Naive thymus-derived CD8-positive, alpha-beta T cell (primary cell): ENCODE measurements at places on chromosomes 7 and 10. TPM values are rescaled to one million over a fixed set of nuclear protein-coding genes. Genes with fewer than 3 reads are reported as not detected.

Gene CAV1
- polyA plus RNA-seq: not detected

Gene SORCS1
- polyA plus RNA-seq: not detected

DNA sequence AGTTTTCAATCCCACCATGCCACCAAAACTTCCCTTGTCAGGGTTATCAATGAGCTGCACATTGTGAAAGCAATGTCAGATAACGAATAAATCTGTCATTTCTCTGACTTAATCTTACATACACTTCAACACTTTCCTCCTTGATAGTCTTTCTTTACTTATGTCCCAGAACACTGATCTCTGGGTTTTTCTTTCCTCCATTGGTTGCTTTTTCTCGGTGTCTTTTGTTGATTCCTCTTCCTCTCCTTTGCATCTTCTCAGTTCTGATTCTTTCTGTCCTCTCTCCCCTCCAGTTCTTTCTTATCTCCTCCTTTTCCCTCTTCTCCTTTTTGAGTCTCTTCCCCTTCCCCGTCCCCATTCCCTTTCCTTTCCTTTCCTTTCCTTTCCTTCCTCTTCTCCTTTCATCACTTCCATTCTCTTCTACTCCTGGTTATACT, 16.6 kb downstream of the DNAJB9 start:
- no peak for DNase-seq

DNA sequence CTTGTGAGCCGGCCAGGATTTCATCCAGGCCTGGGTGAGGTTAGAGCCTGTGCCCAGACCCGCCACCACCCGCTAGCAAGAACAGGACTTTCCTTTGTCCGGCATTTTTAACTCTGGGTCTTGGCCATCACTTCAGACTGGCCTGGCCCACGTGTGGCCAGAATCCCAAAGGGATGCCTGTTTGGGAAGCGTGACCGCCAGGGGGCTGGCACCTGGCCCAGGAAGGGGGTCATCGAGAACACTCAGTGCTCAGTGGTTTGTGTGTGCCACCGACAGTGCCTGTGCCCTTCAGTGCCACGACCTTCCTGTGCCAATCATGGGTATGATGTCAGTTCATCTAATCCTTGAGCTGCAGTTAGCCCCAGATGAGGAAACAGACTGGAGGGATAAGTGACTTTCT, 85.0 kb downstream of the ZMIZ1 start:
- DNase-seq: no peak

- no peak for DNase-seq
Observed at GRCh38 chr7:134196439-134196838, 69.3 kb downstream of the LRGUK start.

Gene GALNT17
- not detected for polyA plus RNA-seq

DNA sequence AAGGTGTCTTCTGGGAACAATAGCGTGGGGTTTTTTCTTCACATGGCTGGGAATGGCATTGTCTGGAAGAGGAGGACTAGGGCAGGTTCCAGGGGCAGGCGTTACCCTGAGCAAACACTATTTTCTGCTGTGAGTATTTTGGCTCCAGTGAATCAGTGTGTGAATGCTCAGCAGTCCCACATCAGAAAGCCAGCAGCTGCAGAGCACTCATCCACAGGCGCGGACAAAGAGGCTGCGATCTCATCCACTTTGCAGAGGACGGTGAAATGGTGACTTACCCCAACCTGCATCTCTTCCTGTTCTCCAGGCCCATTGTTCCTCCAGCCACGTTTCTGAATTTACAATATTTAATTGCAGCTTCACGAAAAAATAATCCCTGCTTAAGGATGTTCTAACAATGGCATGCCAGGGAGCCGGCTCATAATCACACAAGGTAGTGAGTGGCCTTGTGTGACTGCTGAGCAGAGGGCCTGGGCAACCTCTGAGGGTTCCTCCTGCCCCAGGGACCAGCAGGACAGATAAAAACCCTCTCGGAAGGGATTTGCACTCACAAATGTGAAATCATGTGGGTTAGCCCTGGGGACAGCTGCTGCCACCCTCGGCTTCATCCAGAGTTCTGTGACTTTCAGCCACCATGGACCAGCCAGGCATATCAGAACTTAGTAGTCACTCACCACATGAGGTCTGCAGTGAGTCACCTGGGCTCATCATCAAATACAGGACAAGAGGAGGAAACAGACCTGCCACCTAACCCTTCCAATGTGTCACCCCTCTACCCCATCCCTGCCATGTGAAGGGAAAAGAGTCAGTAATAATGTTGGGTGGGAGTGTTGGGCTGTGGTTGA, 65.0 kb upstream of the EN2 start:
- DNase-seq: no peak

Gene CCT6A
- 97.5 TPM for polyA plus RNA-seq

DNA sequence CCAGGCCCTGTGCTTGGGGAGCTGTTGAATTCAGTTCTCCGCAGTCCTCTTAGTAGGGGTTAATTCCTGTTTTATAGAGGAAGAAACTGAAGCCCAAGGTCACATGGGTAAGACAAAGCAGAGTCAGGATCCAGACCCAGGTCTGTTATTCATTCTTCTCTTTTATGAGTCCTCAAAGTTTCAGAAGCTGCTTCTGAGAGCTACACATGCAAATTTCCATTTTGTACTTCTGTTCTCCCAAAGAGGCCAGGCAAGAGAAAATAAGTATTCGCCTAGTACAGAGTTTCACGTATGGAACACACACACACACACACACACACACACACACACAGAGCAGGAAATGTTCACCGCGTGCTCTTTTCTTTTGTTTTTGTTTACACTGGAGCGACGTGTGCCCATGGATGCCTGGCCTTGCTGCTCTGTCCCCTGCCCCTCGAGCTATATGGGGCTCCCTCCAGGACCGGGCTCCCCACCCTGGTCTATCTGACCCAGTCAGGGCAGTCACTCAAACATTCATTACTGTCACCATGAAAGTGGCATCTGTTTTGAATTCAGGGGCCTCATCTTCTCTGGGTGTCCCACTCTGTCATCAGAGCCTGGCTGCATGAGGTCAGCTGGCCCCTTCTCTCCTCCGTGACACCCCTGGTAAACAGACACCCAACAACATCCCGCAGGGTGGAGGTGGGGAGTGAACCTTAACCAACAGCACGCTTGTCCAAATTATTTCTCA, 84.4 kb downstream of the TNS3 start:
- no peak for DNase-seq

DNA sequence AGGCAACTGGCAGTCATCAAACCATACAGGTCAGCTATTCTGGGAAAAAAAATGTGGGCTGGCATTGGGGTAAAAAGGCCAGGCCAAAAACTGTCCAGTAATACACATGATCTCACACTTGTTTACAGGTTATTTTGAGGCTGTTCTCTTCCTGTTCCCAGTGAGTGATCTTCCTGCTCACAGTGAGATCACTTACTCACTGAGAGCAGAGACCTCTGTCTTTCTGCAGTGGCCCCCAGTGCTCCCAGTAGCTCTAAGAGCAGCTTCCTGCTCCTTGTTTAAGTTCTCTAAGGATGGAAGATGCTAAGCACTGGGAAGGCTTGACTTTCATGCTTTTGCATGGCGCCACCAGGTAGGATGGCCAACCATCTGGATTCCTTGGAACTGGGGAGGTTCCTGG, 93.5 kb upstream of the KIAA1217 start:
- no peak for DNase-seq

DNA sequence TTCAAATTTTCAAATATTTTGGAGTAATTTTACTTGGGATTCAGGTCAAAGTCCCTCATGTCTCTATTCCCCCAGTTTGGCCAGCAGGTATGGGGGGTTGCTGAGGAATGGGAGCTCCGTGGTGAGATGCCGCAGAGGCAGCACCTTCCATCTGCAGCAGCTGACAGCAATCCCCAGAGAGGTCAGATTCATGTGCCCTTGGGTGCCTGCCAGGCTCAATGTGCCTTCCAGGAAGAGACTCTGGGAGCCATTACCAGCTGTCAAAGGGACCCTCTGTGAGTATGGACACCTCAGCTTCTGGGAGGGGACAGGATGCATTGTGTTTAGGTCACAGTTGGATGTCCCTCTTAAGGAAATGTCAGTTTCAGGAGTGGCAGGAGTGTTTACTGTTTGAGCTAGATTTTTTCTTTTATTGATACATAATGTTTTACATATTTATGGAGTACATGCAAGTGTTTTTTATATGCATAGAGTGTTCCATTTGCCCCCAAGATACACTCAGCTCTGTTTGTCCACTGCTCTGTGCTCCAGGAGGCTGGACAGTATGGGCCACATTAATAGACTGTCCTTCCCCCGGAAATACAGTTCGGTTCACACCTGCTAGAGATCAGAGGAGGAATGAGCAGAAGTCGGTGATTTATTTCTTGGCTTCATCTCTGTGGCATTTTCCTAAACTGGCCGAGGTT, 75.3 kb upstream of the GRB10 start:
- no peak for DNase-seq

DNA sequence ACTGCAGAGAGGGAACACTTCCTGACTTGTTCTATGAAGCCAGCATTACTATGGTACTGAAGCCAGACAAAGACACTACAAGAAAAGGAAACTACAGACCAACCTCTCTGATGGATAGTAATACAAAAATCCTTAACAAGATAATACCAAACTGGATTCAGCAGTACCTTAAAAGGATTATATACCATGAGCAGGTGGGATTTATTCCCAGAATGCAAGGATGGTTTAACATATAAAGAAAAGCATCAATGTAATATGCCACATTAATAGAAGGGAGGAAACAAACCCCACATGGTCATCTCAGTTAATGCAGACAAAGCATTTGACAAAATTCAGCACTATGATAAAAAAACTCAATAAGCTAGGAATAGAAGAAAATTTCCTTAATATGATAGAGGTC, 47.2 kb downstream of the EBLN1 start:
- no peak for DNase-seq

DNA sequence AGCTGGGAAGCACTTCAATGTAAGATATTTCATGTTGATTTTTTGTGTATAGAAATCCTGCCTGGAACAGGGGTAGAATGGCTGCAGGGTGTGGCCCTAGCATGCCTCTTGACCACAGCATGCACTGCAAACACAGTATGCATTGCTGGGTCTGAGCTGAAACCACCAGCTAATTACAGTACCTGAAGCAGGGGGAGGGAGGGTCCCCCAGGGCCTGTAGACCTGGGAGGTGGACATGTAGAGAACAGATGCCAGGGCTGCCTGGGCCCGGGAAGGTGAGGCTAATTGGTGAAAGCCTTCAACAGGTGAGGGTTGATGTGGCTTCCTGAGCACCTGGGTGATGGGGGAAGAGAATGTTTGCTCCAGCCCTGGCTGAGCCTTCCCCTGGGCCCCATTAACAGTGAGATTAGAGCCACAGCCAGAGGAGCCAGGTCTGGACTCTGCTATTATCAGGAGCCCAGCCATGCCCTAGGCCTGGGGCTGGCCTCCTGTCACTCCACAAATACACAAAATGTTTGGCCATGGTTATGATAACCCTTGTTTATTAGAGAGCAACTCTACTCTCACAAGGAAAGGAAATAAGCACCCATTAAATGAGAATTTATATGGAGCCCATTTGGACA, 83.3 kb downstream of the PLXNA4 start:
- no peak for DNase-seq

GRCh38 chr7:15334536-15335263, 227.1 kb downstream of the AGMO start:
- DNase-seq: no peak

DNA sequence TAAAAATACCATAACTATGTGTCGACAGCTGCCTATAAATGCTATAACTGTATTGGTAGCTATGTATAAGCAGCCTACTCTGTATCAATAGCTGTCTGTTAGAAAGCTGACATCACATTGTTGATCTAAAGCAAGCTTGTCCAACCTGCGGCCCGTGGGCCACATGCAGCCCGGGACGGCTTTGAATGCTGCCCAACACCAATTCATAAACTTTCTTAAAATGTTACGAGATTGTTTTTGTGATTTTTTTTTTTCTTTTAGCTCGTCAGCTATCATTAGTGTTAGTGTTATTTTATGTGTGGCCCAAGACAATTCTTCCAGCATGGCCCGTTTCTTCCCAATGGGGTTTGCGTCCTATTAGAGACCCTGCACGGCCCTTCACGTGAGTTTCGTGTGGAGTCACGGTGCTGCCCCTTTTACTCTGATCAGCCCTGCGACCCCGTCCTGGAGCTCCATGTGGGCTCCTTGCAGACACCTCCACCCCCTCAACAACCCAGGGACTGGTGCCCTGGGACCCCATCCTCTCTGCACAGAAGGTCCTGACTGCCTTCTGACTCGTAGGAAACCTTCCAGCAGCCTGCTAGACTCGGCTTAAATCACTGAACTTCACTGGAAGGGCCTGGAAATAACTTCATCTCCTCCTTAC, 4.5 kb upstream of the PRKAR1B start:
- no peak for DNase-seq

Gene CHST3
- polyA plus RNA-seq: not detected

- no peak for DNase-seq
Observed at GRCh38 chr10:25818751-25819150, 115.3 kb upstream of the MYO3A start.

Gene FAM13C
- polyA plus RNA-seq: not detected

Gene NOS3
- polyA plus RNA-seq: 1.4 TPM

Gene ASB10
- not detected for polyA plus RNA-seq
